ENCODE measurements at places on chromosomes 13 and 19.

DNA sequence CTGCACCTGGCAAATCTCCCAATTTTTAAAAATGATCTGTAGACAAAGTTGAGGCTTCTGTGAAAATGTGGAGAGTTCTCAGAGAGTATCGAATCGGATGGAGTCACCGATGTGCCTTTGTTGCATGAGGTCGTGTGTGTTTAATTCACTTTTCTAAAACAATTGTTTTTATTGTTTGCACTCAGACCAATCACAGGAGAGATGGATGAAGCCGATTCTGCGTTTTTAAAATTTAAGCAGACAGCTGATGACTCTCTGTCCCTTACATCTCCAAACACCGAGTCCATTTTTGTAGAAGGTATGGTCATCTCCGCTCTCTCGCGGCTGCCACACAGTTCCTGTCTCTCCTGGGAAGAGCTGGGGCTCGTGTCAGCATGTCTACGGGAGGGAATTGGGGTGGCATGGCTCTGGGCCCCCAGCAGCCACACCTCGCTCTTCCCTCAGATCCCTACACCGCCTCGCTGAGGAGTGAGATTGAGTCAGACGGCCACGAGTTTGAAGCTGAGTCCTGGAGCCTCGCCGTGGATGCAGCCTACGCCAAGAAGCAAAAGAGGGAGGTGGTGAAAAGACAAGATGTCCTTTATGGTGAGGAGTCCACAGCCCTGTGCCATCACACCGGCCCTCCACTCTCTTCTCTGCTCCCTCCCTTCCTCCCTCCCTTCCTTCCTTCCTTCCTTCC, 47.2 kb downstream of the PEX11G start:
- DNase-seq: no peak

GRCh38 chr19:20307127-20307526, 140.1 kb downstream of the ZNF486 start:
- no peak for DNase-seq

- DNase-seq: no peak
Measured at GRCh38 chr19:29779921-29780320, 31.9 kb upstream of the CCNE1 start.

DNA sequence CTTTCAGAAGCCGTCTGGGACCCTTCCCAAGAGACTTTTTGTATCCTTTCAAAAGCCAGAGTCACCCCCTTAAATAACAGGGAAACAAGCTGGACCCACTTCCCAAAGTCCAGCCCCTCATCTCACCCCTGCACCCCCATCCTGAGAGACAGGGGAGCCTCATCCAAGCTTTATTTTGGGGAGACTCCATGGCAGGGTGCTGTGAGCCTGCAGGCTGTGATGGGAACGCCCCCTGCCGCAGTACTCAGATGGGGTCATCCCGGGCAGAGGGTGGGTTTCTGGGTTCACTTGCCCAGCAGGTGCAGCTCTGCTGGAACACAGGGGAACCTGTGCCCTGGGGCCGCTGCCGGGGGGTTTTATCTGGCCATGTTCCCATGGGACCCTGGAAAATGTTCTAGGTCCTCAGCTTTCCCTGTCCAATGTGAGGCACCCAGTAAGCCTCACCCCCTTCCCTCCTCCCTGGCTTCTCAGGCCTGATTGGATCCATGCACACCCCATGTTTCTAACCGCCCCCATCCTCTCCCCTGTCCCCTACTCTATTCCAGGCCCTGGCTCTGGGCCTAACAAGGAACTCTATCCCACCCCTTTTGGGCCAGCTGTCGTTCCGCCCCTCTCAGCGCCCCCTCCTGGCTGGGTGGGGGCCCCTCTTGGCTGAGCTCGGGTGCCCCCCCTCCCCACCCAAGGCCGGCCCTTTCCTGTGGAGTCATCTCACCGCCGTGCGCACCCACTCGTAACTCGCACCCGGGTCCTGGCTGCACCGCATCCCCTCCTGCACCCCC, 1.0 kb downstream of the HIF3A start:
- no peak for DNase-seq

- DNase-seq: no peak
Measured at GRCh38 chr19:11105014-11105636, 15.9 kb downstream of the LDLR start.

DNA sequence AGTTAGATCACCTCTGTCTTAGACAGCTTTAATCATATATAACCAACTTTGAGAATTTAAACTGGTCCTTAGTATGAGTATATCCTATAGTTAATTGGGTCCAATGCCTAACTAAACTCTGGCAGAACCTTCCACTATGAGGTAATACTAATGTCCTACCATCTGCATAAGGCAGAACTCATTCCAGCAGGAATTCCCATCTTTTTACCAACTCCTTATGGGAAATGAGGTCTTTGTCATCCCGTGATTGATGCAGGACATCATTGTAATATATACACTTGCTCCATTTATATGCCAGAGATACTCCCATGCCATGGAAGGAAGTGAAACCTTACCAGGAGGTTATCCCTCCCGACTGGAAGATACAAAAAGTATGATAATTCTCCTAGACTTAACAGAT, 2.8 kb downstream of the KCTD4 start:
- no peak for DNase-seq

- DNase-seq: no peak
Measured at GRCh38 chr13:39521701-39522100, 81.3 kb downstream of the LHFPL6 start.

All from HL-60 (cell line).